ENCODE measurements at places on chromosomes 1 and 21. TPM values are rescaled to one million over a fixed set of nuclear protein-coding genes. Genes with fewer than 3 reads are reported as not detected.

GRCh38 chr1:57311006-57311405 lies 112.9 kb downstream of the DAB1 start:
- H3K27me3 ChIP-seq: no peaks in the 10 kb centered on the region
- H3K27ac ChIP-seq: no peak overlapping the region
- no peaks in the 10 kb centered on the region for H3K4me1 ChIP-seq
- no peak for DNase-seq
- no peak overlapping the region for H3K4me3 ChIP-seq
- no peaks in the 10 kb centered on the region for H3K36me3 ChIP-seq

ITLN2 gene
- not detected for total RNA-seq

GSTM2 gene
- 87.1 TPM for total RNA-seq

- no peaks in the 10 kb centered on the region for H3K27me3 ChIP-seq
- DNase-seq: no peak
- no peaks in the 10 kb centered on the region for H3K4me1 ChIP-seq
Measured at GRCh38 chr1:80624682-80625081, 1176.1 kb upstream of the ADGRL2 start.

TRIM63 gene
- not detected for total RNA-seq
